Activated CD8-positive, alpha-beta memory T cell treated with anti-CD3 and anti-CD28 coated beads for 36 hours (primary cell): ENCODE measurements at places on chromosomes 1 and 21. TPM values are rescaled to one million over a fixed set of nuclear protein-coding genes. Genes with fewer than 3 reads are reported as not detected.

GBP5 gene
- 99.1 TPM for total RNA-seq

S100A7A gene
- not detected for total RNA-seq

UBE2U gene
- total RNA-seq, result not detected

WNT9A gene
- not detected for total RNA-seq

RAB42 gene
- not detected for total RNA-seq

PRCC gene
- total RNA-seq, result 99.2 TPM

ETV3L gene
- not detected for total RNA-seq

TNFRSF8 gene
- total RNA-seq, result 1.3 TPM
